ENCODE measurements at places on chromosomes 11 and 22.

DNA sequence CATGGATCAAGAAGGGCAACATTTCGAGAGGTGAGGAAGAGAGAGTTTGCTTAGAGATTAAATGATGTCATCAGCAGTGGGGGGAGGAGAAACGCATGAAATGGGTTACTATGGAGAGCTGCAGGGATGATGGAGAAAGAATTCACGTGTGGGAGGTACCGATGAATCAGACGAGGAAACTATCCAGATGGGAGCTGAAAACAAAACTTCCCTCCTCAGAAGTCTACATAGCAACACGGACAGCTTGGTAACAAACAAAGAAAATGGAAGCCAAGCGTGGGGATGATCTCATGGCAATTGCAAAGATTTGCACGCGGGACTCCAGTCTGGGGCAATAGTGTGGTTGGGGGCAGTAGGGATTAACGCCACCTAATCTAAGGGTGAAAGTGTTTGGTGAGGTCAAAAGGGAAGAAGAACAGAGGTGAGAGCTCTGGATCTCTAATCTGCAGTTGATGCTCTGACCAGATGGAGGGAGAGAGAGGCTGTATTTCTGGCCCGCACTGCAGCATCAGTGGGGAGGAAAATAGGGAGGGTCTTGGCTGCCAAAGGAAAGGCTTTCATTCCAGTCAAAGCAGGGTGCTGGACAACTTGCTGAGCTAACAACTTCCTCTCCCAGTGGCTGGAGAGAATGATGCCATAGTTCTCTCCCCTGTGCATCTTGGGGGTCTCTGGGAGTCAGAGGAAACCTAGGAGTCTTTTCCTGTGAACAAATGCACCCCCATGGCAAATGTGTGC, 43.4 kb upstream of the CSNK2A3 start:
- no peak for DNase-seq

GRCh38 chr11:59755701-59756557, 753 bp downstream of the STX3 start:
- peak; percentile 48 for DNase-seq

GRCh38 chr11:103798026-103798425, 238.4 kb upstream of the DDI1 start:
- no peak for DNase-seq

- no peak for DNase-seq
Measured at GRCh38 chr11:72078477-72078876, 1.9 kb downstream of the NUMA1 start.

DNA sequence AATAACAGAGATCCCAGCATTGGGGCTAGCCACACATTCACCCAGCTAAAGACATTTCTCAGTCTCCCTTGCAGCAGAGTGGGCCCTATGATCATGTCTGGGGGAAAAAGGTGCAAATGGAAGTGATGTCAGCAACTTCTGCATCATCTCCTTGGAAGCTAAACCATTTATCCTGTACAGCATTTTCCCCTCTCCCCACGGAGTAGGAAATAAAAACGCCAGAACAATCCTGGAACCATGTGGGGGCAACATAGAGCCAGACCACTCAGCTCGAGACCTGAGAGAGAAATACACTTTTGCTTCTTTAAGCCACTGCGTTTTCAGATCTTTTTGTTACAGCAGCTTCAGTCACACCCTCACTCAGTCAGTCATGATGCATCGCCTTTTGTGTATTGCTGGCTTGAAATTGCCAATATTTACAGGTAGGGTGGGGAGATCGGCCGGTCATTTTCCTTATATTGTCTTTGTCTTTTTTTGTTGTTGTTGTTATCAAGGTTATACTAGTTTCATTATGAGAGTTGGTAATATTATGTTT, 9.1 kb upstream of the RAC2 start:
- DNase-seq, result no peak

DNA sequence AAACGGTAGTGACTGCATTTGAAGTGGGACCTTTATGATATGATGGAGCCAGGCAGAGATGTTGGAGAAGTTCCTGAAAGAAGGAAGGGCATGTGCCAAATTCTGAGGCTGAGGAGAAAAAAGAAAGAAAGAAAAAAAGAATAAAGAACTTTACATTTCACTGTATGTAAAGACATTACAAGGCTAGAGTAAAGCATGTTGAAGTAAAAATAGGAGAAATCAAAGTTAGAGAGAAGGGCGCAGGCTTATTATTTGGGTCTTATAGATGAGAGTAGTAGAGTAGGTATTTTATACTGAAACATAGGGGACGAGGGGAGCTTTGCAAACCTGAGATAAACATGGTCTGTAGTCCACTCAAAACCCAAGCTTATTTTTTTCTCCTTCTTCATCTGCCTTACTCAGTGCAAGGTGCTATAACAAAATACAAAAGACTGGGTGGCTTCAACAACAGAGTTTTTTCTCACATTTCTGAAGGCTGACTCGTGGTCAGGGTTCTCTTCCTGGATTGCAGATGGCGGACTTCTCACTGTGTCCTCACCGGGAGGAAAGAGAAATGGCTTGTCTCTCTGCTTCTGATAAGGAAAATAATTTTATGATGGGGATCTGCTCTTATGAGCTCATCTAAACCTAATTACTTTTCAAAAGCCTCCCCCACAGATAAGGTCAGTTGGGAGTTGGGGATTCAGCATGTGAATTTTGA, 2.7 kb downstream of the HBG1 start:
- no peak for DNase-seq

GRCh38 chr11:68773521-68774193, 22.3 kb upstream of the TESMIN start:
- DNase-seq, result no peak

GRCh38 chr11:110425751-110426545, 3.8 kb upstream of the FDX1 start:
- DNase-seq, result no peak

GRCh38 chr11:8683115-8683807, 669 bp downstream of the RPL27A start:
- DNase-seq, result no peak

GRCh38 chr22:37186997-37187522, 987 bp downstream of the C1QTNF6 start:
- no peak for DNase-seq

All from effector memory CD4-positive, alpha-beta T cell (primary cell).